ENCODE measurements at places on chromosomes 11 and 22.

- DNase-seq = no peak
These were observed 31.8 kb downstream of the B3GAT1 start for GRCh38 chr11:134380229-134380628.

- no peak for DNase-seq
These were observed 107.7 kb upstream of the B3GAT1 start for GRCh38 chr11:134519788-134520187.

DNA sequence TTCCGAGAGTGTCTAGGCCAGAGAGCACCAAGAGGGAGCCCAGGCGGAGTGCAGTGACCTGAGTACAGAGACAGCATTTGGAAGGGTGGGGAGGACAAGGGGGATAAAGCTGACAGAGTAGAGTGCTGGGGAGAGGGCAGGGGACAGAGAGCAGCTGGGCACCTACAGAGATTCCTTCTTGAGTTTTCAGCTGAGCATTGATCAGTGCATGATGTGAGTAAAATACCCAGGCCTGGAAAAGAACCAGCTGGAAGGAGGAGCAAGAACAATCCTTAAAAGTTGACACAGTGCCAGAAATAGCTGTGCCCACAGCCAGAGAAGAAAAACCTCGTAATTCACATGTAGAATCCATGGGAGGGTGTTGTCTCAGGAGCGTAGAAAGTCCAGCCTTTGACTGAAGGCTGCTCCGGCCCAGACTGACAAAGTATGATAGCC lies 33.9 kb upstream of the PANX2 start:
- DNase-seq = no peak

- no peak for DNase-seq
These were observed 9.1 kb upstream of the POU2AF2 start for GRCh38 chr11:111236383-111236782.

- no peak for DNase-seq
These were observed 56.8 kb downstream of the EMSY start for GRCh38 chr11:76501526-76502202.
